ENCODE measurements at places on chromosomes 6 and 20. TPM values are rescaled to one million over a fixed set of nuclear protein-coding genes. Genes with fewer than 3 reads are reported as not detected.

The SGK2 gene
- total RNA-seq: not detected

GRCh38 chr6:6283746-6284145 lies 36.7 kb downstream of the F13A1 start:
- DNase-seq: no peak

The PTCHD4 gene
- 0.76 TPM for total RNA-seq

The C4B gene
- 6.4 TPM for total RNA-seq

GRCh38 chr6:151445482-151445881 lies 6.4 kb downstream of the RMND1 start:
- DNase-seq: peak; percentile 62

- no peak for DNase-seq
Observed at GRCh38 chr6:34617231-34617630, 61.1 kb upstream of the SPDEF start.

The DEFB132 gene
- not detected for total RNA-seq

DNA sequence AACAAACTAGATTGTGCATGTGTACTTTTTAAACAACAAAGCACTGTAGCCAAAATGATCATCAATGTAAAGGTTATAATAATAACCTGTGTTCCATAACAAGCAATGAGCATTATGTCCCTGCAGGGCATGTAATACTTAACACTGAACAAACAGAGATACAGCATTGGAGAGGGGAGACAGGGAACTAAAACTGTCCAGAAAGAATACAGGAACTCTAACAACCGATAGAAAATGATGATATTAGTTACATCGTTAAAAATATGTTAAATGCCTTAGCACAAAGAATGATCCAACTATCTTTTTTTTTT lies 80.5 kb downstream of the COL9A1 start:
- no peak for DNase-seq

- no peak for DNase-seq
Observed at GRCh38 chr6:45351667-45352066, 23.5 kb downstream of the RUNX2 start.

DNA sequence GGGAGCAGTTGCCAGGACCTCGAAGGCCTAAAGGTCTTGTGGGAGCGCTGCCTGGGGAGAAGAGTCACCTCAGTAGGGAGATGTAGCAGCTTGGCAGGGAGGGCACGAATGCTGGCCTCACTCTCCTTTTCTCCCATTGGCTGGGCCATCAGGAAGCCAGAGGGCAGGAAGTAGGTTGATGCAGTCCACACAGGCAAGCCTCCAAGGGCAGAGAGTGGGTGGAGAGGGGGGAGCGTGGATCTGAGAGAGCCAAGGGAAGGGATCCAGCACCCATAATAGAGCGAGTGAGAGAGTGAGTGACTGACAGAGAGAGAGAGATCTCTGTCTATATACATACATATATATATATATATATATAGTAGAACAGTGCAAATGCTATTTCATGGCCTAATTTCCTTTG lies 215.3 kb upstream of the LRFN2 start:
- no peak for DNase-seq

GRCh38 chr20:5797843-5798462 lies 47.8 kb downstream of the SHLD1 start:
- no peak for DNase-seq

- no peak for DNase-seq
Observed at GRCh38 chr6:75414445-75415021, 79.1 kb downstream of the FILIP1 start.

All from GM23248 (cell line).